ENCODE measurements at places on chromosomes 2 and 18.

DNA sequence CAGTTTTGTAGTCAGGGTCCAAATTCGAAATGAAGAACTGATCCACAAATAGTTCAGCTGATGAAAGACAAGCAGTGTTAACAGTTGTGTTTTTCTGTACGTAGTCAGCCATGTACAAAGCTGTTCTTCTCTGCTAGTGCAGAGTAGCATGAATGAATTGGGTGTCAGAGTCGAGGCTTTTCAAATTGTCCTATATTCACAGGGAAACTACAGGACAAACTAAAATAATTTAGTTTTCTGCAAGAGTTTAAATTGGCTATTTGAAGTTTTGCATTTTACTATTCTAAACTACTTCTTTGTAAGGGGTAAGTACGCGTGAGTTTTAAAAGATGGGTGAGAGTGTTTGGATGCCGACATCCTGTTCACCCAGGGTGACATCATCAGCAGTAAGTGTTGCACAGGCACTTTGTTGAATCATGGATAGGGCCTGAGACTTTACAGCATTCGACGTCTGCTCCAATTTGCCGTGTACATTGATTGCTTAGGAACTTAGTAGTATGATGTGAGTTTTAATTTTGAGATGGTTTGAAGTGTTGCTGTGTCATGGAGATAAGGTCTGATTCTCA, 147.2 kb upstream of the NFATC1 start:
- no peak for DNase-seq

DNA sequence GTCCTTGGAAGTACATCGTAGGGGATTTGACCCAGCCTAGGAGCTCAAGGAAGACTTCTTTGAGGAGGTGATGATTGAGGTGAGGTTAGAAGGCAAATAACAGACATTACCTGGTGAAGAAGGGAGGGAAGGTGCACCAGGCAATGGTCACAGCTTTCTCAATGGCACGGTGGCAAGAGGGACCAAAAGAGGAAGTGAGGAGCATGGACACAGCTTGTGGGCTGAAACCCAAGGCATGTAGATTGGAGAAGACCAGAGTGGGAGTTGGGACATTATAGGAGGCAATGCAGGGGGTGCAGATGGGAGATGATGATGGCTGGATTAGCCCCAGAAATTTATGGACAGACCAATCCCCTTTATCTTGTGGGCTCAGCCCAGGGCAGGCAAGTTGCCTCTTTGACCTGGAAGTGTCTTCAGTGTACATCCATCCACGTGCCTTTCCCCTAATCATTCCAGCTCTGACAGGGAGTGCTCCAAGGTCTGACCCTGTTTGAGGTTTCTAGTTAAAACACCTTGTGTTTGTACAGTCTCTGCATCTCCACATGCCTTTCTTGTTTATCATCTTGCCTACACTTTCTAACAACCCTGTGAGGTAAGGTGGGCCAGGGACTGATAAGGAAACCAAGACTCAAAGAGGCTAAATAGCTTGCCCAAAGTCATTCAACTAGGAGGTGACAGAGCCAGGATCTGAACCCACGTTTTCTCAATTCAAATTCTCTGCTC, 59.1 kb downstream of the NRP2 start:
- DNase-seq: no peak

- DNase-seq: no peak
Observed at GRCh38 chr2:742221-742620, 65.0 kb upstream of the TMEM18 start.

- no peak for DNase-seq
Observed at GRCh38 chr2:119122663-119123062, 35.9 kb downstream of the C1QL2 start.

GRCh38 chr18:3578621-3579020, 128.6 kb downstream of the TGIF1 start:
- DNase-seq: no peak

DNA sequence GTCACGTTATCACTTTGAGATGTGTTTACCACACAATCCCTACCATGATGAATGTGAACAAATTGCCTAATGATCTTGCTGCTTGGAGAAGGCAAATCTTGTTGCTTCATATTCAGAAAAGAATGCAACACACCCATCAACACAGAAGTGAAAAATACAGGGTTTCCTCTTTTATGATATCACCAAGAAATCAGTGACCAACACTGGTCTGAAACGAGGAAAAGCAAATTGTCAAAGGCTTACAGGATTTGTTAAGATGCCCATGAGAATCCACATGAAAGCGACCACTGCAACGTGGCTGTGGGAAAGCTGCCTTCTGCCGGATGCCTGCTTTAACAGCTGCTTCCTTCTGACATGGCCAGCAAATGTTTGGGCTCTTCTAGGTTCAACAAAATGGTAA, 397.6 kb upstream of the LRATD1 start:
- no peak for DNase-seq

DNA sequence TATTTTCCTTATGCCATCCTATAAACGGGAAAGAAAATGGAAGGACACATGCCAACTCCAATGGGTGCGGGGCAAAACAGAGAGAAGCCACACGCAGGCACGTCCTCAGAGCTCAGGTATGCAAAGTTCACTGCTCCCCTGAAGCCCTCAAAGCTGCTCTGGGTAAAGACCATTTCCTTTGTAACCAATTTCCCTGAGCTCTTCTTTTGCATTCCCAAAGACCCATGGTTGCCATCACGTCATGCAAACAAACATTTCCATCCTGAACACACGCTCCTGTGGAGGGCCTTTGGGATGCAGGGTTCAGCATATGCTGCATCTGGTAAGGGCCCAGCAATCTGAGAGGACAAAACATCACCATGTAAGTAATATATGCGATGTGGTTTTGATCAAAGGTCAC, 69.4 kb downstream of the EMILIN2 start:
- no peak for DNase-seq

DNA sequence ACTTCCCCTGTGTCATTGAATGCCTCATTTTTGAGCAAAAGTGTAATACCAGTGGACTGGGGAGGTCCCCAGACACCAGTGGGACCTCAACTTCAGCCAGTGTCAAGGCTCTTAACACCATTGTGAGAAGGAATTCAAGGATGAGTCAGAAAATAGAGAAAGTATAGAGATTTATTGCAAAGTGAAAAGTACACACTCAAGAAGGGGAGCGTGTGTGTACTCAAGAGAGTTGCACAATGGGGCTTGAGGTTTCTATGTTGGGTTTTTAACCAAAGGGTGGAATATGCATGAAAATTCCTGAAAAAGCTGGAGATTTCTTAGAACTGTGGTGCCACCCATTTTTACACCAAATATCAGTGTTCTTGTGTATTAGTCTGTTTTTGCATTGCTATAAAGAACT, 81.9 kb downstream of the ADCYAP1 start:
- DNase-seq: no peak

GRCh38 chr2:3078684-3079083, 298.9 kb downstream of the EIPR1 start:
- no peak for DNase-seq

DNA sequence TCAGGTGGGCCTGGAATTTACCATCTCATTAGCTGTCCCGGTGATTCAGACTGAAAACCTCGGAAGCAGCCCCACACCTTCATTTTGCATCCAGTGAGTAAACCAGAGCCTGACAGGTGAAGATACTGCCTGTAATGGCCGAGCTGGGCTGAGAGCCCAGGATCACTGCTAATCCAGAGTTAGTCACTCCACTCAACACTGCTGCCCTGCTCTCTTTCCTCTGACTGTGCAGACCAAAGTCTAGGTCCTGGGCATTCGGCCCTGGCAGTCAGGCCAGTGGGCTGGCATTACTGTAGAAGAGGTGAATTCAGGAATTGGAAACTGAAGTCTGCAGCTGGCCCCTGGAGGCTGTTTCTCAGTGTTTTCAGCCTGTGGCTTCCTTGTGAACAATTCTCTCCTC, 44.3 kb downstream of the TMEM17 start:
- DNase-seq: peak; percentile 59

GRCh38 chr18:58400331-58400870, 228.5 kb downstream of the ALPK2 start:
- no peak for DNase-seq

DNA sequence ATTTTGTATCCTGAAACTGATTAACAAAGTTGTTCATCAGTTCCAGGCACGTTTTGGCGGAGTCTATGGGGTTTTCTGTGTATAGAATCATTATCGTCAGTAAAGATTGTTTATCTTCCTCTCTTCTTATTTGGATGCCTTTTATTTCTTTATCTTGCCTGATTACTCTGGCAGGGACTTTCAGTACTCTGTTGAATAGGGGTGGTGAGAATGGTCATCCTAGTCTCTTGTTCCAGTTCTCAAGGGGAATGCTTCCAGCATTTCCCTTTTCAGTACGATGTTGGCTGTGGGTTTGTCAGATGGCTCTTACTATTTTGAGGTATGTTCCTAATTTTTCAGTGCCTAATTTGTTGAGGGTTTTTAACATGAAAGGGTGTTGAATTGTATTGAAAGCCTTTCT, 14.0 kb upstream of the SPDYA start:
- no peak for DNase-seq

DNA sequence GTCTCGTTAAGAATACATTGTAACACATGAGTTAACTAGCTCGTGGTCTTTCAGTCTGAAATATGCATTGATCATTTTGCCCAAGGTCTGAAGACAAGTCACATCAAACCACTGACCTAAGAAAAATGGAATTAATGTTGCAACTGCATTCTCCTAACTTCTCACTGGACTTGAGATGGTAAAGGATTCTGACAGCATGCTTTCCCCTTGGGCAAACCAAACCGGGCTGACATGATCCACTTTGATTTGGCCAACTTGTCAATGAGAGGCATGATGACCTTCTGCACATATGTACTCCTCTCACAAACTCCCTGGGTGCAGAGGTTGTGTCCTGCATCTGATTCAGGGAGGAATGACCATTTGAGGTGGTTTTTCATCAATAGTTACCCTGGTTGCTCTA, 1982.5 kb upstream of the PIK3C3 start:
- no peak for DNase-seq

DNA sequence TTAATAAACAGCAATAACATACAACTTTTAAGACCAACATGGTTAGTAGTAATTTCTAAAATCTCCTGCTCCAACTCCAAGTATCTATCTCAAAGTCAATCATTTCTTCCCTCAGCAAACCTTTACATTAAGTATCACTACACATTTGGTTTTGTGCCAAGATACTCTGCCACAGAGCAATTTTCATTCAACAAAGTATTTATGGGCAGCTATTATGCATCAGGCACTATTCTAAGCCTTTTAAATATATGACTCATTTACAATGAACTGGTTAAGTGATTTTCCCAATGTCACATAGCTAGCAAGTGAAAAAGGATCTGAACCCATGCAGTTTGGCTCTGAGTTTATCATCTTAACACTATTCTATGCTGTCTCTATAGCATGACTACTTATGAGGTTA, 264.3 kb downstream of the NOL4 start:
- no peak for DNase-seq

- DNase-seq: no peak
Observed at GRCh38 chr2:201932511-201932910, 101.1 kb upstream of the FZD7 start.

GRCh38 chr2:220228310-220229006, 601.0 kb downstream of the SLC4A3 start:
- DNase-seq: no peak

DNA sequence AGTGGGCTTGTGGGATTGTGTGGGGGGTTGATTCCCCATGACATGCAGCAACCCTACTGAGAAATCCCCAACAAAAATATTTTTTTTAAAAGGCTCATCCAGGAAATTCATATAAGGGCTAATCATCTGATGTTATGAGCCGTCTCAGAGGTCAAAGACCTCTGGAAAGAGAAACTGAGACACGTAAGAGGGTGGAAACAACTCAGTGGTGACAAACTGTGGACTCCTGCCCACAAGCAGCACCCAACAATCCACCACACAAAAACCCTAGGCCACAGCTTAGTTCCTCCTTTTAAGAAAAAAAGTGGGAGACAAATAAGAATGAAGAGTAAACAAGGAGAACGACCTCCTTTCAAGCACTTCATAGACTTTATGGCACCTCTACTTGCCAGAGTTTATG, 1096.1 kb upstream of the NRXN1 start:
- no peak for DNase-seq

- DNase-seq: no peak
Observed at GRCh38 chr2:21833767-21834166, 710.0 kb downstream of the TDRD15 start.

GRCh38 chr2:236449167-236449761, 120.4 kb upstream of the ACKR3 start:
- no peak for DNase-seq

DNA sequence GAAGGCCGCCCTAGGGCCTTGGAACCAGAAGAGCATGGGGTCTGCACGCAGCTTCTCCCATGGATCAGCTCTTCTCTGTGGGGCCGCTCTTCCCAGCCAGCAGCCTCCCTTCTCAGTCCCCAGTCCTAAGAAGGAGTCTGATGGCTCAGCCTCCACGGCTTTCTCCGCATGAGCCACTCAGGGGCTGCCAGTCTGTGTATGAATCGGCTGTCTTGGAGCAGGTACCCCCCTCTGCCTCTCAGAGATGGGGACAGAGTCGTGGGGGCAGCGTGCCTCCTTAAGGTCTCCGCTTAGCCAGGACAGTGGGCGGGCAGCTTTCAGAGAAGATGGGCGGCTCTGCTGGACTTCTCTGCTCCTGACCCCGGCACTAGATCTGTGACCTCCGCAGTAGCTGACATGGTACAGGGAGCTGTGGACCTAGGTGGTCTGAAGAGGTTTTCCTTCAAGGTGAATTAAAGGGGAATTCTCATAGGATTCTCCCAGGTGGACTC, 21.6 kb downstream of the INPP5D start:
- DNase-seq: peak; percentile 57

GRCh38 chr2:234422273-234422732, 74.6 kb downstream of the ARL4C start:
- no peak for DNase-seq

DNA sequence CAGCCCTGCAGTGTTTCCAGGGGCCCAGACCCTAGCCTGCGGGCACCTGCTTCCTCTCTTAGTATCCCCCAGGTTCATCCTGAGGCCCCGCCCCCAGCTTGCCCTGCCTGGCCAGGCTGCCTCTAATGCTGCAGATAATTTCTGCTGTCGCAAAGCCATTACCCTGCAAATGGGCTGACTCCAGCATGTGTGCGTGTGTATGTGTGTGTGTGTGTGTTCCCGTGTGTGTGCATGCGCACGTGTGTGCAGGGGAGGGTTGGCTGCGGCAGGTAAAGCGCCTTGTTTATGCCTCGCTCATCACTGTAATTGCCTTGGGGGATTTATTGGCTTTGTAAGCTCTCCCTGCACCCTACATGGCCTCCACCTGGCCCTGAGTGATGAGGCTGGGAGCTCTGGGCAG, 7.6 kb upstream of the PRSS56 start:
- DNase-seq: no peak

DNA sequence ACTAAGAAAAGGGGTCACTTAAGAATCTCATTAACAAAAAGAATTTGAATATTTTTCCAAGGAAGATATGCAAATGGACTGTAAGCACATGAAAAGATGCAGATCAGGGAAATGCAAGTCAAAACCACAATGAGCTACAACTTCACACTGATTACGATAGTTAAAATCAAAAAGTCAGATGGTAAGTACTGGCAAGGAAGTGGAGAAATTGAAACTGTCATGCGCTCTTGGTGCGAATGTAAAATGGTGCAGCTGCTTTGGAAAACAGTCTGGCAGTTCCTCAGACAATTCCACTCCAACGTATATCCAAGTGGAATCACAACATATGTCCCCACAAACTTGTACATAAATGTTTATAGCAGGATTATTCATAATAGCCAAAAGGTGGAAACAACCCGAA, 81.4 kb downstream of the MSH2 start:
- no peak for DNase-seq

Measured in aorta (tissue), 5 donors.